ENCODE measurements at places on chromosomes 13 and 19. TPM values are rescaled to one million over a fixed set of nuclear protein-coding genes. Genes with fewer than 3 reads are reported as not detected.

GRCh38 chr19:45492627-45493470 lies 4.0 kb downstream of the RTN2 start:
- DNase-seq = no peak

DNA sequence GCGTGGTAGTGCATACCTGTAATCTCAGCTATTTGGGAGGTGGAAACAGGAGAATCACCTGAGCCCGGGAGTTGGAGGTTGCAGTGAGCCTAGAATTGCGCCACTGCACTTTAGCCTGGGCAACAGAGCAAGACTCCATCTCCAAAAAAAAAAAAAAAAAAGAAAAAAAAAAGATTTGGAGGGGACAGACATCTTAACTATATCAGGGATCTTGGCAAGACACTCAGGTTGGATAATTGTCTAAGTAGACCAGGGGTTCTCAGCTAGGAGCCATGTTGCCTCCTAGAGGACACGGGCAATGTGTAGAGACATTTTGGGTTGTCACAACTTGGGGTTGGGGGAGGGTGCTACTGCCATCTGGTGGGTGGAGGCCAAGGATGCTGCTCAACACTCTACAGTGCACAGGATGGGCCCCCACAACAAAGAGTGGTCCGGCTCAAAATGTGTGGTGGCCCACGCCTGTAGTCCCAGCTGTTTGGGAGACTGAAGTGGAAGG lies 1.9 kb upstream of the ZNF580 start:
- no peak for DNase-seq

DNA sequence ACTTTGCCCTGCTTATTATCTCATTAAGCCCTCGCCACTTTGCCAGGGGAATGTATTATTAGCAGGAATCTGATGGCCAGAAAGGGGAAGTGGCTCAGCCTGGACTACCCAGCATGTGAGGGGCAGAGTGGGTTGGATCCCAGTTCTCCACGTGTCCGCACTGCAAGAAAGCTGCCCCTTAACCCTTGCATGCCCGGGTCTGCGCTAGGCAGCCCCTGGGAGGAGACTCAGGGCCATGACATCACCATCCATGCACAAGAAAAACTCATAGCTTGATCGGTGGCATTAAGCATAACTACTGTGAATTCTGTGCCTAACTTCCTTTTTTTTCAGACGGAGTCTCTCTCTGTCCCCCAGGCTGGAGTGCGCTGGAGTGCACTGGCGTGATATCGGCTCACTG lies 8.9 kb downstream of the CACNG8 start:
- DNase-seq = no peak

DNA sequence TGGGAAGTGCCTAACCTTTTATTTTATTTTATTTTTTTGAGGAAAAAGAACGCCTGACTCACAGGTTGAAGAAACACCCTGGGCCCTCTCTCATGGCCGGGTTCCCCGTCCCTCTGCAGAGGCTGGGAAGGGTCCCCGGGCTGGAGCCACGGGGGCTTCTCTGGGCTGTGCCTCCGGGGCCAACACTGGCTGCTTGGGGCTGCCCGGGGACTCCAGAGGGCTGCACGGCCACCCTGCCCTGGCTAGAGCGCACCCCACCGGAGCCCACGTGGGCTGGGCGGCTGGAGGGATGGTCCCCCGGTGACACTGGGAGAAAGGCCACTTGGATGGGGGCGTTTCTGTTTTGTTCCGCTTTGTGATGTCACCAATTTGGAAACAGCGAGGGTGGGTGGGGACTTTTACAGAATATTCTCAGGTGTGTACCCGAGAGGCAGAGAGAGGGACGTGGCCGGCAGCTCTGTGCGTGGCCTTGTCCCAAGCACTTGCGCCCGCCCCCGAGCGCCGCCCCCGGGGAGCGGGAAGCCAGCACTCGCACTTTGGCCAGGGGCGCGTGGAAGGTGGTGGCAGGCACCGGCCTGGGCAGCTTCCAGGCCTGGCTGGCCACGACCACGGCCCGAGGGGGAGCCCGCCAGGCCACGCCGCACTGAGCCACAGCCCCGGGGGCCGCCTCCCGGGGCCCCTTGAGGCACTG lies 13.9 kb upstream of the GNA15 start:
- no peak for DNase-seq

Gene ZNF416
- 8.7 TPM for total RNA-seq

Gene RB1
- 36.0 TPM for total RNA-seq
